ENCODE measurements at places on chromosomes 6 and 20.

GRCh38 chr6:94272327-94272726, 853.0 kb upstream of the EPHA7 start:
- no peak for DNase-seq

- DNase-seq, result peak; percentile 34
Measured at GRCh38 chr6:131950767-131951575, at the start of gene CCN2. TSS of gene CCN2 (minus strand) at chr6:131951372. CDS start at chr6:131951172, 200 bp downstream.

- DNase-seq, result no peak
Measured at GRCh38 chr20:19249106-19249879, 36.9 kb downstream of the SLC24A3 start.

GRCh38 chr6:151388997-151389617, 2.3 kb downstream of the ZBTB2 start:
- DNase-seq, result no peak

- DNase-seq, result no peak
Measured at GRCh38 chr6:135224037-135224647, 43.0 kb downstream of the MYB start.

- DNase-seq, result no peak
Measured at GRCh38 chr20:38212806-38213606, 47.5 kb downstream of the KIAA1755 start.

DNA sequence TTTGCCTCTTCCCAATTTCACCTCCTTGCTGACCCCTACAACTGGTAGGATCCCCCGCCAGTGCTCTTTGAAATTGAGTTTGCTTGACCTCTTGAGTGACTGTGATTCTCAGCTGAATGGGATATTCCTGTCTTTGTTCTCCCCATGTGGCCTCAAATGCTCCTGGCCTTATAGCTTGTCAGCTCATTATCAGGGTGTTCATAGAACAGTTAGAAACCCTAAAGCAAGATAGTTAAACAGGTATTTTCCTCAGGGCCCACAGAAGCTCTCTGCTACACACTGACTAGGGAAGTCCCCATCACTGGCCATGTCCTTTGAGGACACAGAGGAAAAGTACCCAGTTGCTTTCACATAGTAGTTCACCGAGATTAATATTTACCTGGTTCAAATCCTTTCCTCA, 211.5 kb upstream of the DTNBP1 start:
- no peak for DNase-seq

DNA sequence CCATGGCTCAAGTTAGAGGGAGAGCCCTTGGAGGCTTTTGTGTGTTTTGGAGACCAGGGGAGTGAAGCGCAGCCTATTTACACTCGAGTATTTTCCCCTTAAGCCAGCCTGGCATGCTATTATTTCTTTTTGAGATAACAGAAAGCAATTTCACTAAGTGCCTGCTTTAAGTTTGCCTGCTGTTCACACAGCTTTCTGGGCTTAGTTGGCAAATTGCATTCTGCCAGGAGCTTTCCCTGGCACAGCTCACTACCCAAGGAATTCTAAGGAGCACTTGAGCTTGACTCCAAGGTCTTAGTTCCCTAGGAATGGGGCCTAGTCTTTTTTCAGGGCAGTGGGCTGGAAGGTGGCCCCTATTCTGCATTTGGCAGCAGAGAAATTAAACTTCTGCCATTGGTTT, 19.0 kb upstream of the ASXL1 start:
- DNase-seq, result no peak

DNA sequence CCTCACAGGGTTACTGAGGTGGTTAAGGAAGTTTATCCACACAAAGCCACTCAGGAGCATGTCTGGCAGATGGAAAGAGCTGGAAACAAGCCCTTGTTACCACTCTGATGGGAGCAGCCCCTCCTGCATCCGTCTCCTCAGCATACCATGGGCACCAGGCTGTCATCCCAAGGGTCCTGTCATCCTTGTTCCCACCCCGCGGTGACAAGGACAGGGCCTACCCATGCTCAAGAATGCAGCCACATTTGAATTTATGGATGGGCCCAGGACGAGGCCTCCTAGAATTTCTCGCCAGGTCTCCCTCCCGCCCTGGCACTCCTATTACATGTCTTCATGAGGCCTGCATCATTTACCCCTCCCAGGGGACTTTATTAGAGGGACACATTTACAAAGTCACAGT, 60.0 kb downstream of the NPEPL1 start:
- no peak for DNase-seq

- DNase-seq, result no peak
Measured at GRCh38 chr6:155224618-155225017, 39.2 kb upstream of the CLDN20 start.

DNA sequence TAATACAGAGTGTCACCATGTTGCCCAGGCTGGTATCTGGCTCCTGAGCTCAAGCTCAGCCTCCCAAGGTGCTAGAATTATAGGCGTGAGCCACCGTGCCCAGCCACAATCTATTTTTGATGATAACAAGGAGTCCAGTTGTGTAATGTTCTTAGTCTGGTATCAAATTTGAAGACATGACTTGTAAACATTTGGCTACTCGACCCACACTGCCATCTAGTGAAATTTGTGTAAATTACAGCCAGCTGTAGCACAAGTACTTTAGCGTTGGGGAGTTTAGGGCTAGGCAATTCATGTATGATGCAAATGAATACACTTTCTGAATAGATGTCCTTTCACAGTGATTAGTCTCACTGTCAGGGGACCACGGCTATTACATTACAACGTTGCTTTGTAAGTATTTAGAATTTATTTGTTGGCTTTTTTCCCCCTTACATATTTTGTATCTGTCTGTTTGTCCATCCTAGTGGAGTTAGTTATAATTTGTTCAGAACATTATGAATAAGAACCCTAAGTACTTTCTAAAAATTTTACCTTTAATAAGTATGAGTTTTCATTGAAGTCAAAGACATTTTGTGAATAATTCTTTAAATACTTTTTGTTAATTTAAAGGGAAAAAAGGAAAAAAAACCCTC, 139.7 kb downstream of the PRDM13 start:
- DNase-seq, result peak; percentile 42

DNA sequence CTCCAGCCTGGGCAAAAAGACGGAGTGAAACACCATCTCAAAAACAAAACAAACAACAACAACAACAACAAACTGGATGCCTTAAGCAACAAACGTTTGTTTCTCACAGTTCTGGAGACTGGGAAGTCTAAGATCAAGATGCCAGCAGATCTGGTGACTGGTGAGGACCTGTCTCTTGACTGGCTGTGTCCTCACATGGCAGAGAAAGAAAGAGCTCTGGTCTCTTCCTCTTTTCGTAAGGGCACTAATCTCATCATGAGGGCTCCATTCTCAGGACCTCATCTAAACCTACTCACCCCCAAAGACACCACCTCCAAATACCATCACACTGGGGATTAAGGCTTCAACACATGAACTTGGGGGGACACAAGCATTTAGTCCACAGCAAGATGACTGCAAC, 13.5 kb upstream of the GFOD1 start:
- no peak for DNase-seq

DNA sequence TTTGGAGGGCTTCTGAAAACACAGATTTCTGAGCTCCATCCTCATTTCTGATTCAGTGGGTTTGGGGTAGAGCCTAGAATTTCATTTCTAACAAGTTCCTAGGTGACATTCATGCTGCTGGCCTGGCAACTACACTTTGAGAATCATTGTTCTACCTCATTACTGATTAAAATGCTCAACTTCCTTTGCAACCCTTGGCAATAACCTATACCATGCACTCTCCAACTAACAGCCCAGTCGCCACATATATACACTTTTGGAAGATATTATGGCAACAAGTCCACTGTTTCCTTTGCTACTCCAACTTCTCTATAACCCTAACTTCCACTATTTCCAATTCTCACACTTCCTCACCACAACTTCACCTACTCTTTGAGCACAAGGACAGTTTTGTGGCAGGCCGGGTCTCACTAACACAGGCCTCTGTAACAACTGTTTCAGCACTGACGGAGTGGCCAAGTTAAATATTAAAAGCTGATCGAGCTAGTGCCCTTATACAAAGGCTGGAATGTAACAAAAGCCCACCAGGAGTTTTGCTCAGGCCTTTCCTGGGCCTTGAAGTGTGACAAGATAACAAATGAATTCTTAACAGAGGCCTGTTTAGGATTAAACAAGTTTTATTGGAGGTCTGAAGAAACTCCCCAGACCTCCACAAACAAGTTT, 32.1 kb upstream of the RAB23 start:
- DNase-seq, result no peak

GRCh38 chr6:52304983-52305390, 20.4 kb upstream of the MCM3 start:
- no peak for DNase-seq

DNA sequence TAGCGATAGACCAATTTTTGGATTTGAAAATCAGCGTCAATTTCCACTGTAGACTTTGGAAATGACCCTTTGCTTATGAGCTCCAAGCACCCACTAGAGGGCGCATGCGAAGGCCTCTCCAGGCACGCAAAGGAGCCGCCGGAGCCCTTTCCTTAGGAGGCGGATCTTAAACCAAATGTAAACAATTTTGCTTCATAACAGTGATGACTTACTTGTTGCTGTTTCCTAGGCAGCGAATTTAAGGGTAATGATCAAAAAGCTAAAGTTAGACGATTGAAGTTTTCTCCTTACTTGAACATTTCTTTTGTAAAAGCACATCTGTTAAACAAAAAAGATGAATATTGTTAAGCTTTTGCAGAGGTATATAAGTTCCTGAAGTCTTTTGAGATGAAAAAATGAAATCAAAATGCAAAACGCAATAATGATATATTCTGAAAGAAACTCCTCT, 29.2 kb upstream of the EXOC2 start:
- peak; percentile 47 for DNase-seq

- DNase-seq, result no peak
Measured at GRCh38 chr20:32362901-32363364, 4.8 kb downstream of the ASXL1 start.

DNA sequence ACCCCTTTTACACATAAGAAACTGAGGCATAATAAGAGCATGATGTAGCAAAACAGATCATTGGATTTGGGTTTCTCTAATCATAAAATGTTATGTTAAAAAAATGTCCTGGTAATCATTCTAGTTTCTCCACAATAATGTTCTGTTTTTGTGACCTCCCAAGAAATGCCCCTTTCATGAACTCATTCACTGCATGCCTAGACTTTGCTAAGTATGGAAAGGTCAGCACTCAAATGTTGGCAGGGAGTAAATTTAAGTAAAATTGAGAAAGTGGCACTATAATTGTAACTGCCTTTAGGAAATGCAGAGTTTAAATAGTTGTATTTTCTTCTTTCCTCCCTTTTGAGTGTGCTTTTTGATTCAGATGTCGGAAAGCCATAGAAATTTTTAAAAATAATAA, 48.5 kb upstream of the ID4 start:
- no peak for DNase-seq

DNA sequence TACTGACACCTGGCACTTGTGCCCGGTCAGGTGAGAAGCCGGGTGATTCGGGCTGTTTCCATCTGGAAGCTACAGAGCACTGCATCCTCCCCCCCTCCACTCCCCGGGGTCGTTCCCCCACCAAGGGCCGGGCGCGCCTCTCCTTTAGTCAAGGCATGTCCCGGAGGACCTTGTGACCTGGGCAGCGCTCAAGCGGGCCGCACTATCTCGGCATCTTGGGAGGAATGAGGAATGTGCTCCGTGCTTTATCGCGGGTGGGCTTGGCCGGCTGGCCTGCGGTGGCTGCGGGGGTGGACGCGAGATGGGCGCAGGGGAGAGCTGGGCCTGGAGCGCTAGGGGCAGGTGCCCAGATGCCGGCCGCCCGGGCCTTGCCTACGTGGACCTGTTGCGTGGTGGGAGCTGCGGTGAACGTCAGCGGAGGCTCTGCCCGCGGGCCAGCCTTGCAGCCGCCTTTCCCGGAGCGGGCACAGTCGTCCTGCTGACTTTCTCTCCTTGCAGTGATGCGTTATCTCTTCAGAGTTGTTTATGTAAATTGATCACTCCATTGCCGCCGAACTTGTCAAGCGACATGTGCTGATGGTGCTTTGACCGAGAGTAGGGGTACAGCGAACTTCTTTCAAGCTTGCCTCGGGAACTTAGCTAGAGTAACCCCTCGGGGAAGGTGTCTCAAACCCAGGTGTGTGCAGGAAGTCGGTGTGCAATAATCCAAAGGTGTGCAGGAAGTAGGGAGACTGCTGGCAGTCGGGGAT, 1.1 kb downstream of the LRRC1 start:
- peak; percentile 36 for DNase-seq

- DNase-seq, result no peak
Measured at GRCh38 chr6:13980534-13980933, 55.8 kb downstream of the RNF182 start.

DNA sequence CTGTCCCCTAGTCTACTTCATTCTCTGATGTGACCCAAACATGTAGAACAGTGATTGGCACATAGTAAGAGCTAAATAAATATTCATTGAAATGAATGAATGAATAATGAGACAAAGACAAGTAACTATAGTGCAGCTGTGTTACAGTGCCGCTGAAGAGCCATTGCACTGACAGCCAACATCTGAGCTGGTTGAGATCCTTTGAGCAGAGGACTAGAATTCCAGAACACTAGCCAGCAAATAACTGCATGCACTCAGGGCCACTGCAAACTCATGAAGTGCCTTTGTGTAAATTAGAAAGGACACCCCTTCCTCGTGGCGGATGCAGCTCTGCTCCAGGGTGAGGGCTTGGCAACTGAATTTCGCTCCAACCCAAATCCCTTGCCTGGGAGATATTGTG, 230.3 kb upstream of the CDYL start:
- DNase-seq, result peak; percentile 25

DNA sequence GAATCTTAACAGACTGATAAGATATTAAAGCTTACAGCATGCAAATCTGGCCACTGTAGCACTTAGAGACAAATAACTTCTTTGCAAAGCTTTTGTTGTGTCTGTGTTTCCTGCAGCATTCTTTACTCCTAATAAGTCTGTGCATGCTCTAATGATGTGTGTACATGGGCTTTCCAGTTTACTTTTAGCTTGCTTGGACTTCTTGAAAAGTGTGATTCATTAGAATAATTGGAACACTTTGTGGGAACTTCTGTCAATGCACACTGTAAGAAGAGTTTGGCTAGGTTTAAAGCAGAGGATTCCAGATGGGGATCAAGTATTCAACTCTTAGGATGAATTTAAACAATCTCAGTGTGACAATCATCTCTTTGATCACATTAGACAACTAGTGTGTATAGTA, 22.1 kb upstream of the TINAG start:
- DNase-seq, result no peak

GRCh38 chr6:36353411-36353915, 16.8 kb upstream of the BNIP5 start:
- DNase-seq, result no peak

DNA sequence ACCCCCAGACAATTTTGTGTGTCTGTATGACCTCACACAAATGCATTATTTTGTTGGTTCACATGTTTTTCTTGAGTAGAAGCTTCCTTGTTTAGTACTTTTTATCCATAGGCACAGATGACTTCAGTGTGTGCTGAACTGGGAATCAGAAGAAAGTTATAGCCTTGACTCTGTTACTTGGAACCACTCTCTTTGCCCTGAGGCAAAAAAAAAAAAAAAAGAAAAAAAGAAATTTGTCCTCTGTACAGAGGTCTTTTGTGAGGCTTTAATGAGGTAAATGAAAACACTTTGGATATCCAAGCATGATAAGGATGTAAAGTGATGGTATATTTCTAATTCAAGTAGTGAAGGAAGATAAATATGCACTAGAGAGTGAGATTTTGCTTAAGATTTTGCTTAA, 51.9 kb downstream of the TRMT11 start:
- DNase-seq, result no peak

- DNase-seq, result peak; percentile 57
Measured at GRCh38 chr6:88870717-88871330, 92.6 kb downstream of the RNGTT start.
